ENCODE measurements at places on chromosomes 7 and 10.

- no peaks in the 10 kb centered on the region for H3K27me3 ChIP-seq
Measured at GRCh38 chr10:59433720-59434428, 71.5 kb upstream of the FAM13C start.

DNA sequence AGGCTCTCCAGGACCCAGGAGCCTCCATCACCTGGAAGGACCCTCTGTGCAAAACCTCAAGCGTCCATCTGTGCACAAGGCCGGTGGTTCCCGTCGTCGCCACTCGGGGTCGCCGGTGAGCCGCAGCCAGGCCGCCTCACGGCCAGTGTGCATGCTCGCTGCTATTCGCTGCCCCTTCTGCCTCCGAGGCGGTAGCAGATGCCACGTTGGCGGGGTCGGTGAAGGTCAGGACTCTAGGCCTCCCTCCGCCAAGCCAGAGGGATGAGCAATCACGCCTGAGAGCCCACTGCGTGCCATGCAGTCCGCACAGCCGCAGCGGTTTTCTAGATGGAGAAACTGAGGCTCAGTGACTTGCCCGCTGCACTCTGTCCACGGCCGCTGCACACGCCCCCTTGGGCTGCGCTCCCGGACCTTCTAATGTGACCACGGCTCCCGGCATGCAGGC is 5.7 kb downstream of the UPK3B start:
- H3K27me3 ChIP-seq: no peaks in the 10 kb centered on the region
- no peaks in the 10 kb centered on the region for H3K4me1 ChIP-seq
- no peaks in the 10 kb centered on the region for H3K36me3 ChIP-seq

DNA sequence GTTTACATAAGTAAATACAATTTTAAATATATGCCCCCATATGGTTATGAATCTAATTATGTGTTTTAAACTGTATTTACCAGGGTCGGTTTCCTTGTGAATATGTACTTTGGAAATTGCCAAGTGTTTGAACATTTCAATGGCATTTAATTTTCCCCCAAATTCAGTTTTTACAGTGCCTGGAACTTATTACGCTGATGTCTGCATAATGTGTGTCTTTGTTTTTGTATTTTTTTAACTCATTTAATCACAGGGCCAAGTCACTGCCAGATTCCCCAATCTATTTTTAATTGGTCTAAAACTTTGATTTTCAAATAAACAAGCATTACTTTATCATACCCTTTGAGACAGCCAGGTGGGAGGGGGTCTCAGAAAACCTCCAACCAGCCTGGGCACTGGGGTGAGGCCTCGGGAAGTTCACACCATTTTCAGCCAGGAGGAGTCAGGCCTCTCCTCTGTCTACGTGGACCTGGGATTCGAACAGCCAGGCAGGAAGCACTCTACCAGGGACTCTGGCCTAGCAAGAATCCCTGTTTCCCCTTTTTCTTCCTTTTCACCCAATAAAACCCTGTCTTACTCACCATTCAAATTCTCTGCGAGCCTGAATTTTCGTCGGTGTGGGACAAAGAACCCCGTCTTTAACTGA is 151.5 kb upstream of the COL1A2 start:
- no peaks in the 10 kb centered on the region for H3K4me1 ChIP-seq
- H3K27me3 ChIP-seq: no peaks in the 10 kb centered on the region
- no peaks in the 10 kb centered on the region for H3K36me3 ChIP-seq
- DNase-seq: no peak
- H3K4me3 ChIP-seq: no peak overlapping the region
- no peak overlapping the region for H3K27ac ChIP-seq

- no peak overlapping the region for H3K27ac ChIP-seq
- H3K4me1 ChIP-seq: peaks cover 11% of the 10 kb centered on the region
- H3K36me3 ChIP-seq: peaks cover 5% of the 10 kb centered on the region
- H3K4me3 ChIP-seq: no peak overlapping the region
- H3K27me3 ChIP-seq: no peaks in the 10 kb centered on the region
- DNase-seq: no peak
Measured at GRCh38 chr10:16776896-16777295, 40.3 kb downstream of the RSU1 start.

DNA sequence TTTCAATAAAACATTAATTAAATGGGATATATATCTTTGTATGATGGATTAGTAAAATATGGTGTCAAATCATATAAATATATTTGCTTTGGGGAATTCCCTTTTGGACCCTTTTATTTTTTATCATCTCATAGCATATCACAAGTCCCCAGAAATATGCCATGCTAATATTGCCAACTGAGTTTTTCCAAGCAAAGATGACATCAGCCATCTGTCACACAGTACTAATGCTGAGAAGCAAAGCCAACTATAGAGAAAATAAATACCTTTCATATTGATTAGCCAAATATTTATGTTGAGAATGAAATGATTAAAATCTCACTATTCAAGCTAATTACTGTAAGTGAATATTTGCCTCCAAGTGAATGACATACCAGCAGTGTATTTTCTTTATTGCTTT is 575.3 kb downstream of the ETV1 start:
- H3K4me3 ChIP-seq: no peak overlapping the region
- H3K36me3 ChIP-seq: no peaks in the 10 kb centered on the region
- DNase-seq: no peak
- H3K27me3 ChIP-seq: no peaks in the 10 kb centered on the region
- no peaks in the 10 kb centered on the region for H3K4me1 ChIP-seq

- H3K27ac ChIP-seq: no peak overlapping the region
- H3K36me3 ChIP-seq: no peaks in the 10 kb centered on the region
- H3K4me1 ChIP-seq: no peaks in the 10 kb centered on the region
Measured at GRCh38 chr10:70518695-70519094, 40.1 kb downstream of the PALD1 start.

DNA sequence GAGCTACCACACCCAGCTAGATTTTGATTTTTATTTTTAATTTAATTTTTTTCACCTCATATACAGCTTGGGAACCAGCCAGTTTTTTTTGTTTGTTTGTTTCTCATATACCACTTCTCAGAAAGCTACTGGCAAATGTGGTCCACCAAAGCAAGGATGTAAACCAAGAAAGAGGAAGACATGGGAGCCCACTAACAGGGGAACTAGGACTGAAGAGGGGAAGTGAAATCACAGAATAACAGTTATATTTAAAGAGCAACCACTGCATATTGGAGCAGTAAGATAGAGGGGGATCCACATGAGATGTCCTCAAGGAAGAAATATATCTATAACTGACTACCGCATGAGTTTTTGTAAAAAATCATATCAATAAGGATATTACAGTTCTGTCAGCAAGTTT is 10.5 kb downstream of the CPVL start:
- DNase-seq: no peak
- no peaks in the 10 kb centered on the region for H3K4me1 ChIP-seq
- no peak overlapping the region for H3K4me3 ChIP-seq
- H3K36me3 ChIP-seq: no peaks in the 10 kb centered on the region
- no peak overlapping the region for H3K27ac ChIP-seq

- no peaks in the 10 kb centered on the region for H3K27me3 ChIP-seq
- no peak for DNase-seq
- H3K27ac ChIP-seq: no peak overlapping the region
- H3K36me3 ChIP-seq: no peaks in the 10 kb centered on the region
Measured at GRCh38 chr7:121831801-121832200, 41.2 kb upstream of the PTPRZ1 start.

GRCh38 chr10:44068716-44069482 is 316.0 kb downstream of the CXCL12 start:
- no peaks in the 10 kb centered on the region for H3K36me3 ChIP-seq
- H3K4me1 ChIP-seq: no peaks in the 10 kb centered on the region
- H3K4me3 ChIP-seq: no peak overlapping the region
- H3K27ac ChIP-seq: no peak overlapping the region

DNA sequence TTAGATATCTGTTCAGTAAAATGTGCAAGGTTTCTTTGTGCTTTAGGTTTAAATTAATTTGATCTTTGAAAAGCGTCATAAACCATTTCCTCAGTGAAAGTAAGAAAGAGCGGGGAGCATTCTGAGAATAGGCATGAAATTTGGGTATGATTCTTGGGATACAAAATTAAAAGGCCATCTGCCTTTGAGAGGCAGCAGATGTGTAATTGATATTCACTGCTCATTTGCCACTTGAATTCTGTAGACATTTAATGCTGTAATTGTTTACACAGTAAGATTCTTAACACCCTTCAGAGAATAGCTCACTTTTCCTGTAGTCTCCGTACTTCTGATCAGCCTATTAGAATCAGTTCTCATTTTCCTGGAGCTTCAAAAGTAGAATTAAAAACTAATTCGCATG is 18.7 kb downstream of the FRMD4A start:
- H3K27me3 ChIP-seq: no peaks in the 10 kb centered on the region
- H3K4me3 ChIP-seq: no peak overlapping the region
- no peaks in the 10 kb centered on the region for H3K4me1 ChIP-seq
- H3K27ac ChIP-seq: no peak overlapping the region
- no peaks in the 10 kb centered on the region for H3K36me3 ChIP-seq

DNA sequence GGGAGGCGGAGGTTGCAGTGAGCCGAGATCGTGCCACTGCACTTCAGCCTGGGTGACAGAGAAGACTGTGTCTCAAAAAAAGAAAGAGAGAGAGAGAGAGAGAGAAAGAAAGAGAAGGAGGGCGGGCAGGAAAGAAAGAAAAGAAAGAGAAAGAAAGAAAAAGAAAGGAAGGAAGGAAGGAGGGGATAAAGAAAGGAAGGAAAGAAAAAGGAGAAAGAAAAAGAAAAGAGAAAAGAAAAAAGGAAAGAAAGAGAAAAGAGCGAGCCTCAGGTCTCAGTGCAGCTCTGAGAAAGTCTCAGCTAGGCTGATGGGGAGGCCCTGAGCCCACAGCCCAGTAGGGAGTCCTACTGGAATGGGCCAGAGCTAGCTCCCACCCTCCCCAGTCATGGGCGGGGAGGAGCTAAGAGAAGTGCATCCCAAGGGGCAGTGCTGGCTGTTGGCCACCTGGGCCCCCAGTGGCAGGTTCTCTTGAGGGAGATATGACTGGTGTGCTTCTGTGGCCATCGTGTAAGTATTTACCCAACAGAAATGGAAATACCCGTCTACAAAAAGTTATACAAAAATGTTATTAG is 69.3 kb downstream of the ABRAXAS2 start:
- no peaks in the 10 kb centered on the region for H3K36me3 ChIP-seq
- no peak overlapping the region for H3K27ac ChIP-seq
- no peak overlapping the region for H3K4me3 ChIP-seq
- no peaks in the 10 kb centered on the region for H3K27me3 ChIP-seq

- no peak overlapping the region for H3K27ac ChIP-seq
- no peak overlapping the region for H3K4me3 ChIP-seq
- no peaks in the 10 kb centered on the region for H3K27me3 ChIP-seq
- H3K36me3 ChIP-seq: no peaks in the 10 kb centered on the region
- H3K4me1 ChIP-seq: peaks cover 5% of the 10 kb centered on the region
Measured at GRCh38 chr10:78992333-78992732, 76.4 kb upstream of the ZMIZ1 start.

GRCh38 chr7:104900525-104901239 is 113.3 kb upstream of the KMT2E start:
- DNase-seq: no peak
- H3K36me3 ChIP-seq: no peaks in the 10 kb centered on the region
- no peaks in the 10 kb centered on the region for H3K4me1 ChIP-seq

GRCh38 chr7:150924369-150924781 is 53.7 kb downstream of the KCNH2 start:
- no peaks in the 10 kb centered on the region for H3K4me1 ChIP-seq
- H3K27me3 ChIP-seq: no peaks in the 10 kb centered on the region
- no peak for DNase-seq
- H3K36me3 ChIP-seq: no peaks in the 10 kb centered on the region
- no peak overlapping the region for H3K4me3 ChIP-seq

Data from naive thymus-derived CD4-positive, alpha-beta T cell (primary cell).